Activated naive CD4-positive, alpha-beta T cell treated with anti-CD3 and anti-CD28 coated beads for 36 hours (primary cell): ENCODE measurements at places on chromosomes 12 and 14. TPM values are rescaled to one million over a fixed set of nuclear protein-coding genes. Genes with fewer than 3 reads are reported as not detected.

GRCh38 chr14:51576117-51576430, 75.6 kb upstream of the FRMD6 start:
- no peak overlapping the region for H3K4me3 ChIP-seq
- H3K27me3 ChIP-seq, result peaks cover 18% of the 10 kb centered on the region
- H3K4me1 ChIP-seq, result no peaks in the 10 kb centered on the region
- no peak overlapping the region for H3K27ac ChIP-seq

The OR6C6 gene
- not detected for total RNA-seq

- no peaks in the 10 kb centered on the region for H3K4me1 ChIP-seq
- no peaks in the 10 kb centered on the region for H3K36me3 ChIP-seq
- DNase-seq, result no peak
- H3K27me3 ChIP-seq, result no peaks in the 10 kb centered on the region
- no peak overlapping the region for H3K27ac ChIP-seq
Measured at GRCh38 chr12:30461026-30461615, 234.5 kb downstream of the IPO8 start.

GRCh38 chr14:74217672-74218448, 21.4 kb upstream of the VSX2 start:
- H3K27ac ChIP-seq, result no peak overlapping the region
- DNase-seq, result peak; percentile 76
- H3K4me1 ChIP-seq, result no peaks in the 10 kb centered on the region
- no peaks in the 10 kb centered on the region for H3K36me3 ChIP-seq
- peaks cover 7% of the 10 kb centered on the region for H3K27me3 ChIP-seq
- no peak overlapping the region for H3K4me3 ChIP-seq

DNA sequence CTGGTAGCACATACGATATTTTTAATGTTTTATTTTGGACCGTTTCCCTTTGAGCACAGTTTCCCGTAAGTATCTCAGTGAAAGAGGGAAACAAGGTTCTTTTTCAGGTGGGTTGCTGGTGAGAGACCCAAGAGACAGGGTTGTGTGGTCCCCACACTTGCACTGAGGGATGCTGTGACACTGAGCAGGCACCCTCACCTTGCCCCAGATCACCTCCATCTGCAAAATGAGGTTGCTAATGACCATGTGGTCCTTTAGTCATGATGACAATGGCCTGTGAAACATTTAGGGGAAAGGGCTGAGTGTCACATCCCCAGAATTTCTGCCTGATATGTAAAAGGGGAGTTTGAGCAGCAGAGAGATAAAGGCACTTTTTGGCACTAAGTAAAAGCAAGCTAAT, 4.3 kb downstream of the CCND2 start:
- no peak for DNase-seq
- peak overlapping the region; percentile 99 for H3K4me3 ChIP-seq
- H3K36me3 ChIP-seq, result peaks cover 84% of the 10 kb centered on the region
- no peaks in the 10 kb centered on the region for H3K27me3 ChIP-seq
- H3K4me1 ChIP-seq, result peaks cover 63% of the 10 kb centered on the region
- H3K27ac ChIP-seq, result peak overlapping the region; percentile 99

GRCh38 chr12:71108355-71108754, 49.4 kb downstream of the TSPAN8 start:
- no peaks in the 10 kb centered on the region for H3K36me3 ChIP-seq
- DNase-seq, result no peak
- no peak overlapping the region for H3K4me3 ChIP-seq
- no peaks in the 10 kb centered on the region for H3K27me3 ChIP-seq
- no peaks in the 10 kb centered on the region for H3K4me1 ChIP-seq

DNA sequence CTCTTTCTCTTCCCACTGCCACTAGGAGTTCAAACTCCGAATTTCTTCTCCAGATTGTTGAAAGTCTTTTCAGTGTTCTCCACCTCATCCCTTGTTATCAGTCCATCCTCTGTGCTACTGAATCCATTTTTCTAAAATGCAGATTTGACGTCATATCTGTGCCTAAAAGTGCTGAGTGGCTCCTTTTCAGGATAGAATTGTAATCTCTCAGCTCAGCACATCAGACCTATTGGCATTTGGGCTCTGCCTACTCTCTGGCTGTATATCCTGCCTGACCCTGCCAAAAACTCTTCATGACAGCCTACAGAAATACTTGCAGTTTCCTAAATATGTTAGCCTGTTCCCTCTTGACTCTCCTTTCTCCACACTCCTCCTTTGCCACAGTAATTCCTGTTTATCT, 1.1 kb upstream of the RABGGTA start:
- peak overlapping the region; percentile 95 for H3K27ac ChIP-seq
- DNase-seq, result no peak
- peaks cover 53% of the 10 kb centered on the region for H3K4me1 ChIP-seq

- no peak overlapping the region for H3K4me3 ChIP-seq
- no peaks in the 10 kb centered on the region for H3K4me1 ChIP-seq
- peaks cover 32% of the 10 kb centered on the region for H3K27me3 ChIP-seq
- no peak for DNase-seq
Measured at GRCh38 chr14:100709289-100710284, 17.1 kb upstream of the DLK1 start.

DNA sequence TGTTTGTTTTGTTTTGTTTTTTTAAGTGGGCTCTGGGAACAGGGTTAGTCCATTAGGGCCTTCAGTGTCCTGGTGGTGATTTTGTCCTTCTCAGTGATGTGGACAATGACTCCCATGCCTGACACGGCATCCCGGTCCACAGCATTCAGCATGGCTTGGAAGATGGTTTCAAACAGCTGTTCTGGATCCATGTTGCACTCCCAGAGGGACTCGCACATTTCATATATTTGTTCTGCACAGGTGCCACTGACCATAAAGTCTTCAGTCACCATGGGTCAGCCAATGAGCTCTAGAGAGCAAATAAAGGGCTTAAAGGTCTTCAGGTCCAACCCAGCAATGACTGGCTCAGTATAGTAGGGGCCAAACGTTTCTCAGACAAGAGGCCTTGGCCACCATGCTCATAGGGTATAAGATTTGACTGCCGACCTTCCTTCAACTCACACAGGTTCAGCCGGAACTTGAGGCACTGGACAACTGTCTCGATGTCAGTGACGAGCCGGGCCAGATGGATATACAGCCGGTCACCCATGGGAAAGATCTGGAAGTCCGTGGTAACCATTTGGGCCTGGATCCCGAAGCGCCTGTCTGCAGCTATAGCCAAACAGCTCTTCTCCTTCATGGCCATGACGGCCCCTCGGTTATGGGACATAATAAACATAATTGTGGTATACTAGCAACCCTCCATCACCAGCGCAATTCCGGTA, 18.0 kb downstream of the OR10P1 start:
- no peak for DNase-seq
- no peaks in the 10 kb centered on the region for H3K27me3 ChIP-seq
- H3K4me3 ChIP-seq, result no peak overlapping the region
- no peak overlapping the region for H3K27ac ChIP-seq

DNA sequence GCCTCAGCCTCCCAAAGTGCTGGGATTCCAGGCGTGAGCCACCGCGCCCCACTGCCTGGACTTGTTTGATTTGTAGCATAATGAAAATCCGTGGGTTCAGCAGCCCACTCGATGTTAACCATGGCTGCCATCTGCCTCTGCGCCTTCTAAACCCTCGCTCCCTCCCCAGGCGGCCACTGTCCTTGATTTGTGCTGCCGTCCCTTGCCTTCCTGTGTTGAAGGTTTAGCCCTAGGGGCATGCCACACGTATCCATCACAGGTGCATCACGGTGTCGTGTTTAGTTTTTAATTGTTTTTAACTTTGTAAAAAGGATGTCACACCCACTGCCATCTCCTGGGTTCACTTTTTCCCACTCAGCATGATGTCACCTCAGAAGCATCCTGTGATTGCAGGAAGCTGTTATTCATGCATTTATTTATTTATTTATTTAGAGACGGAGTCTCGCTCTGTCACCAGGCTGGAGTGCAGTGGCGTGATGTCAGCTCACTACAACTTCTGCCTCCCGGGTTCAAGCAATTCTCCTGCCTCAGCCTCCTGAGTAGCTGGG, 24.5 kb upstream of the ULK1 start:
- no peaks in the 10 kb centered on the region for H3K4me1 ChIP-seq
- no peaks in the 10 kb centered on the region for H3K27me3 ChIP-seq
- no peak overlapping the region for H3K4me3 ChIP-seq
- H3K36me3 ChIP-seq, result no peaks in the 10 kb centered on the region
- DNase-seq, result no peak

- H3K4me1 ChIP-seq, result no peaks in the 10 kb centered on the region
- DNase-seq, result no peak
- H3K4me3 ChIP-seq, result no peak overlapping the region
- H3K36me3 ChIP-seq, result no peaks in the 10 kb centered on the region
- no peaks in the 10 kb centered on the region for H3K27me3 ChIP-seq
- H3K27ac ChIP-seq, result no peak overlapping the region
Measured at GRCh38 chr14:101175731-101176534, 272.4 kb upstream of the RTL1 start.

DNA sequence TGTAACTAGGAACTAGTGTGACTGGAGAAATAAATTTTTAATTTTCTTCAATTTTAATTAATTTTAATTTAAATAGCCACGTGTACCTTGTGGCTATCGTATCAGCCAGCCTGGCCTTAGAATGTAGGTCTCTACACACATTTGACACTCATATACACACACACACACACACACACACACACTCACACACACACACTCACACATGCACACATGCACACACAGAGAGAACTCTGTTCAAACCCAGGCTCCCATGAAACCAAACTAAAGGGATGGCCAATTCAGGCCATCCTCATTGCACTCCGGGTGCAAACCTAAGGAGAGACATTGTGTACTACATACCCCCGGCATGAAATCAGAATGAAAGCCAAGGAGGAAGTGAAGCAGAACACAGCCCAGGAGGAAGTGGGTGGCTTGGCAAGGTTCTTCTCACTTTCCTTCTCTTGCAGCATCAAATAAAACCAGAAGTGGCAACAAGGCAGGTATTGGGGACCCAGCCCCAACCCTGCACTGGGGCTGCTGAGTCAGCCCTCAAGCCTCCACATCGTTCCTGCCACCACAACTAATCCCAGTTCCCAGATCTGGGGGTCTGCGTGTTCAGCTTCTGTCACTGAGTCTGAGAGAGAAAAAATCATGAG, 26.2 kb upstream of the CHPT1 start:
- DNase-seq, result peak; percentile 62
- no peaks in the 10 kb centered on the region for H3K36me3 ChIP-seq
- peak overlapping the region; percentile 48 for H3K27ac ChIP-seq
- peak overlapping the region; percentile 28 for H3K4me3 ChIP-seq
- peaks cover 22% of the 10 kb centered on the region for H3K4me1 ChIP-seq
- peaks cover 2% of the 10 kb centered on the region for H3K27me3 ChIP-seq

DNA sequence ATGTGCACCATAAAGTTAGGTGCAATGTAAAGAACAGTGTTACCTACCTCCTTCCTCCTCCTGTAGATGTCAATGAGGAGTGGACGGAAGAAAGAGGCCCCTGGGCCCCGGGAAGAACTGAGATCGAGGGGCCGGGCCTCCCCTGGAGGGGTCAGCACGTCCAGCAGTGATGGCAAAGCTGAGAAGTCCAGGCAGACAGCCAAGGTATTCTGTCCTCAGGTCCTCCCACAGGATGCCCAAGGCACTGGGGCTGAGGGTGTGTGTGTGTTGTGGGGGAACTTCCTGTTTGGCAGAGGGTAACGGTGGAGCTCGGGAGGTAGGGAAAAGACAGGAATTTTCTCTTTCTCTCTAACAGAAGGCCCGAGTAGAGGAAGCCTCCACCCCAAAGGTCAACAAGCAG, 6.4 kb downstream of the ATN1 start:
- no peak for DNase-seq
- H3K4me1 ChIP-seq, result peaks cover 70% of the 10 kb centered on the region
- peaks cover 24% of the 10 kb centered on the region for H3K36me3 ChIP-seq
- no peak overlapping the region for H3K4me3 ChIP-seq
- no peaks in the 10 kb centered on the region for H3K27me3 ChIP-seq

- no peak overlapping the region for H3K4me3 ChIP-seq
- no peak for DNase-seq
- H3K27me3 ChIP-seq, result no peaks in the 10 kb centered on the region
- H3K4me1 ChIP-seq, result peaks cover 34% of the 10 kb centered on the region
Measured at GRCh38 chr14:50035214-50035613, 81.2 kb downstream of the VCPKMT start.

- peaks cover 11% of the 10 kb centered on the region for H3K4me1 ChIP-seq
- H3K27me3 ChIP-seq, result no peaks in the 10 kb centered on the region
- DNase-seq, result no peak
- no peak overlapping the region for H3K4me3 ChIP-seq
- H3K27ac ChIP-seq, result no peak overlapping the region
- no peaks in the 10 kb centered on the region for H3K36me3 ChIP-seq
Measured at GRCh38 chr12:121558956-121559355, 21.9 kb downstream of the KDM2B start.

- no peaks in the 10 kb centered on the region for H3K4me1 ChIP-seq
- no peak overlapping the region for H3K4me3 ChIP-seq
- H3K36me3 ChIP-seq, result peaks cover 8% of the 10 kb centered on the region
- no peak for DNase-seq
- H3K27ac ChIP-seq, result no peak overlapping the region
- no peaks in the 10 kb centered on the region for H3K27me3 ChIP-seq
Measured at GRCh38 chr12:53518381-53518780, 11.1 kb upstream of the NPFF start.
